ENCODE measurements at places on chromosomes 16 and 17.

GRCh38 chr16:3023415-3023668 lies 400 bp downstream of the HCFC1R1 start:
- DNase-seq = no peak

DNA sequence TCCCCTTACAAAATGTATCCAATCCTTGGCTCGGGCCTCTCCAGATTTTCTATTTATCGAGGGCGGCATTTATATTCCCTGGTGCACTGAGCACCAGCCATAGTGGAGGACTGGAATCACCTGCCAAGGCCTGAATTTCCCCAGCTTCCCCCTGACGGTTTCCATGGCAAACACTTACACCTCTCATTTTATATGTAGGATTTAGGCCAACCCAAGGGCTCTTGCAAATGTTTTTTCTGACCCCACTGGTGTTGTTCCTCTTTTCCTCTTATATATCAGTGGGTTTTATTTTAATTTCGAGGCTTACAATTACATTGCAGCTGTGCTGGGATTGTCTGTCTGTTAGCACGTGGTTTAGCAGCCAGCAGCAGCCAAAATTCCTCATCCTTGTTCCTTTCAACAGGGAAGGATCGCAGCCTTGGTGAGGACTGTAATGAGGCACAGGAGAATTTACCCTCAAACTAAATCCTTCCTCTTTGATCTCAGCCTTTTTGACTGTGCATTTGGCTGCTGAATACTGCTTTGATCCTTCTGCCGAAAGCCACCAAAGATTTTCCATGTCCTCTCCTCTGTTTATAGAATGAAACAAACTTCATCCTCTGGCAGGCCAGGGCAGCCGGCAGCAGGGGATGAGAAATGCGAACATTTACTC lies 26.5 kb upstream of the CES5A start:
- DNase-seq = no peak

DNA sequence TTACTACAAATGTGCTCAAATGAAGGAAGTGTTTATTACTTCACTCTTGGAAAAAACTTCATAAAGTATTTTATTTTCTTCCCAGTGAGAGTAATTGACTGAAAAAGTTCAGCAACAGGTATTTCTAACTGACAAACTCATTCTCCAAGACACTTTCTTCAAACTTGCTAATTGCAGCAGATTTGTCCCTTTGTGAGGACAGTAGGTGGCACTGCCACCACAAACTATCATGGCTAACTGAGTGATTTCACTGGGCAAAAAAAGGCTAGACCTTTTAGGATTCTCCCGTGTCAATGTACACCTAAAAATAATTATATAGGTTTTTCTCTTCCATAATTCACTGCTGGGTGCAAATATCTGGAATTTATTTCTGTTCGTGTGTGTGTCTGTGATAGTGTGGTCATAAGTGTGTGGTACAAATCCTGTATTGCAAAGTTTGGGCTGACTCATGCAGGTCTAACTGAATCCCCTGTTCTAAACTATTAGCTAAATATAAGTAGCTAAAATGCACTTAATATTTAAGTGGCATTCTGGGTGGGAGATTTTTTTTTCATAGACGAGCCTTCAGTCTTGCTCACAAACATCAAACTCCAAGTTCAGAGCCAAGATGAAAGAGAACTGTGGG lies 3.9 kb downstream of the HS3ST3A1 start:
- DNase-seq = no peak

DNA sequence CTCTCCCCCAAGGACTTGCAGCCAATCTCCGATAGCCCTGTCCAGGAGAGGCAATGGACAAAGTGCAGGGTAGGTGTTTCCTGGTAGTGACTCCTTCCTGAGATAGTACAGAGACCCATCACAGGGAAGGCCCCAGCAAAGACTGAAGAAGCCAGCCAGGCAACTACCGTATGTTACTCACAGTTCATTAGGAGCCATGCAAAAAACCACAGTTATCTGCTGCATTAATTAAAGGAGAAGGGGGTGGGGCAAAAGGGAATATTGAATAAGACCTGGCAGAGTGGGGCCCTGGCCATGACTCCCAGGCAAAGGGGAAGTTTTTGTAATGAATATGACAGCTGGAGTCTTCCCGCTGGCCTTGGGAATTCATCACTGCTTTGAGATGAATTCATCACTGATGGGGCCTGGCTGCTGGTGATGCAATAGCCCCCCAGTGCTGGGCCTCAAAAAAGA lies 2.5 kb upstream of the SLC13A2 start:
- DNase-seq = no peak

DNA sequence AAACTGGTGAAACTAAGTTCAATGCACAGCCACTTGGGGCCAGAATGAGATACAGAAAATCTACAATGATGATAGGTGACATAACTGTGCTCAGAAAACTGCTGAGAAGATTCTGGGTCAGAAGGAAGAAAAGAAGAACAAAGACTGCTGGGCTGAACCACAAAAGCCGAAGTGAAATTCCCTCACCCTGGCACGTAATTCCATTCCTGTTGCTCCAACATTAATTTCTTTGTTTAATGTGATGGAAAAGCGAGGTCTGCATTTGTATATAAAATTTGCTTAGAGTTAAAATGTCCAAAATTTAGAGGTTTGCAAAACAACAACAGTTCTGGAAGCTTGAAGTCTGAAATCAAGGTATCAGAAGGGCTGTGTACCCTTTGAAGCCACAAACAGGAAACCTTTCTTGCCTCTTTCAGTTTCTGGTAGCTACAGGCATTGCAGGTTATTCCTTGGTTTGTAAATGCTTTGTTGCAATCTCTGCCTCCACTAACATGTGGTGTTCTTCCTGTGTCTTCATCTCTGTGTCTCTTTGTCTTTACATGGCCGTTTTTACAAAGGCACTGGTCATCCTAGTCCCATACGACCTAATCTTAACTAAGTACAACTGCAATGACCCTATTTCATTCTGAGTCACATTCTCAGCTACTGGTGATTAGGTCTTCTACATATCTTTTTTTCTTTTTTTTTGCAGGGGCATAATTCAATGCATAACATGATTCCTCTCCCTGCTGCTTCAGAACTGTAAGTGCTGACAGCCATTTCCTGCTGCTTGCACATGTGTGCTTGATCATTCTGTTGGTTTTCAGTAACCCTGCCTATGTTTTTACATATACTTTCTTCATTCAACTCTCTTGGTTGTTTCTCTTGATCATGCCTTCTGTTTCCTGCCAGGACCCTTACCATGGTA lies 603.0 kb upstream of the CDH8 start:
- no peak for DNase-seq
